Stimulated activated CD8-positive, alpha-beta memory T cell treated with anti-CD3 and anti-CD28 coated beads, Interleukin-2, amount 100 ng/mL, for 1 hour (primary cell): ENCODE measurements at places on chromosomes 5 and 9.
A peak's percentile ranks its signal among the peaks of the same experiment; 100 is the strongest.

DNA sequence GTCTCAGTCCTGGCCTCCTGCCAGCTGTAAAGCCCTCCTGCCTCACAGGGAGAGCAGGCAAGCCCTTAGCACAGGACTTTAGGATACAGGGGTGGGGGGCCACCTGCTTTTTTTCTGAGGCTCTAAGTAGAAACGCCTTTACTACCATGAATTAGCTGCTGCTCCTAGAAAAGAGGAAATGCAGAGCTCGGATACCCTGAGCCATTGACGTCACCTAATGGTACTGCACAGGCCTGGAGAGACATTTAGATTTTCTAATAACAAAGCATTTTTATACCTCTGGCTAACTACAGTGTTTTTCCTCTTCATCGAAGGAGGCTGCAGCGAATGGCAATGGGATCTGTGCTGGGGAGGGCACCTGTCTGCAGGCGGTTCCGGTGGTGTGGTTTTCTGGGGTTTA is 137.0 kb downstream of the WDR41 start:
- DNase-seq, result no peak

DNA sequence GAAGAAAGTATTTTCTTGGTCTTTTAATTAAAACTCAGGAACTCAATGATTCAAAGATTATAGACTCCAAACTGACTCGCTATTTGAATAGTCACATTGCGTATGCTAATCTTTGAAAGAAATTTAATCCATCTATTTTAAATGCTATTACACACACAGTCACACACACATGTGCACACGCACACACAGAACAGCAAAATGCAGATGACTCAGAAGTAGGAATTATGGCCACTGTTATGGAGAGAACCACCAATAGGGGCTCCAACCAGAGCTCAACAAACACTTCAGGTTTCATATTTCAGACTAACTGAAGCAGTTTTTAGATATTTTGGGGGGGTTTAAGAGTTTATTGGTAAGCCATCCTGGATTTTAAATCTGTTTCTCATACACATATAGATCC is 1917.9 kb downstream of the EFNA5 start:
- DNase-seq, result no peak

- no peak for DNase-seq
These were observed 66.9 kb downstream of the GRIN3A start for GRCh38 chr9:101671567-101671966.

DNA sequence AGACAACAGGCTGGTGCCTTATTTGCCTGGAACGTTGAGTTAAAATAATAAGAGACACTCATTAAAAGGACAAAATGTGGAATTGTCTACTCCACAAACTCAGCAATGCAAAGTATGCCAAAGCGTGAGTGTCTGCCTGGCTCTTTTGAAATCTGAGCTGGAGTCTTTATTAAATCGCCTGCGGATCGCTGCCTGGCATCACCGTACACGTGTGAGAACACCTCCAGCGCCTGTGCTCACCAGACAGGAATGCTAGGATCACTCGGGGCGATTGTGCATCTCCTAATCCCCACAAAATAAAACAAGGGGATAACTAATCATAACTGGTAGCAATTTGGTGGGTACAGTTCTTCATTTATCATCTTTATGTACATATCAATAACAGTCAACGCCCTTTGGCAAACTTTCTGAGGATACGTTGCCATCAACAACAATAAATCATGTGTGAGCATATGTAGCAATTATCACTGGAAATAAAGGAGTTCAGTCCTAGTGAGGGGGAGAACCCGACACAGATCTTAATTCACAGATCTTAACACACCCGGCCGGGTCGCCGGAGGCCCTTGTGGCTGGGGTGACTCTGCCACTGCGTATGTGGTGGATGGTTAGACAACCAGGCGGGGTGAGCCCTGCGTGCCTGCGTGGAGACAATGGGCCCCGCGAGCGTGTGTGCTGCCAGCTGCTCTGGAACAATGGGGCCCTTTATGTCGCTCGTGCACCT is 284.9 kb upstream of the IRX1 start:
- no peak for DNase-seq

- DNase-seq, result no peak
These were observed 30.7 kb downstream of the EXOC3 start for GRCh38 chr5:473551-474192.

GRCh38 chr5:59698207-59699178 is 195.0 kb downstream of the PDE4D start:
- no peak for DNase-seq

GRCh38 chr5:78589923-78590322 is 58.6 kb downstream of the LHFPL2 start:
- DNase-seq, result no peak

GRCh38 chr5:128498844-128499455 is 39.1 kb downstream of the FBN2 start:
- no peak for DNase-seq

- DNase-seq, result peak; percentile 74
These were observed 9.4 kb upstream of the RPS14 start for GRCh38 chr5:150458802-150459557.

- no peak for DNase-seq
These were observed 133.8 kb upstream of the DAB2 start for GRCh38 chr5:39558541-39558940.

- DNase-seq, result no peak
These were observed 31.1 kb downstream of the RORB start for GRCh38 chr9:74528207-74528606.

GRCh38 chr9:99803694-99804093 is 18.0 kb upstream of the NR4A3 start:
- no peak for DNase-seq

- no peak for DNase-seq
These were observed 3.4 kb downstream of the COL5A1 start for GRCh38 chr9:134644725-134645606.

DNA sequence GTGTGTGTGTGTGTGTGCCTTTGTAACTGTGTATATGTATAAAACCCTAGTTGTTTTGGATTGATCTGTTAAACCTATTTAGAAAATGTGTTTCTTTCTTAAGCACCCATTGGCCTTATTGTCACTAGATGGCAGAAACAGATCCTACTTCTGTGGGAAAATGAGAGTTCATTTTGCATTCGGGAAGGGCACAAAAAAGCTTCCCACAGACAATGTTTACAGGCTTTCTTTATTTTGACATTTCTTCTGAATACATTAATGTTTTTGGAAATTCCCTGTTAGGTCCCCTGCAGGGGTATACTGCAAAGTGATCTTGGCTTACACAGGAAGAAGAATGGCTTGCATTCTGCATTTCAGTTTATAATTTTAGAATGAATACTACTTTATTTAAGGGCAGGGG is 481.8 kb upstream of the ARRDC3 start:
- DNase-seq, result no peak

DNA sequence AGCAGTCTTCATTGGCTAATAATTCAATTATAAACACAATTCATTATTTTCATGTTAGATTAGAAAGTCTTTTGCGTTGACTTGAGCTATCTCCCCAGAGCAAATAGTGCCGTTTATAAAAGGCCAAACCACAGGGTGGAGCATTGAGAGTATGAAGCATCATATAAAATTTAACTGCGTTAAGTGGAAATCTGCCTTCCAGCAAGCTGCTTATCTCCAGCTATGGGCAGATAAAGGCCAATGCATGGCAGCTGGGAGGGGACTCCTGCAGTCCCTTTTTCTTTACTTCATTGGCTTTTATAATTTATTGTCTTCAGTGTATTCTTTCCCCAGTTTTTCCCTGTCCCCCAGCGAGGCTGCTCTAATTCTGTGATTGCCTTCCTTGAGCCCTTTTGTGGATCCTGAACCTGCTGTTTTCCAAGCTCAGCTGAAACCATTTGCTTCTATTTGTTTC is 113.7 kb downstream of the TMEM232 start:
- DNase-seq, result no peak
